ENCODE measurements at places on chromosomes 13 and 19.

DNA sequence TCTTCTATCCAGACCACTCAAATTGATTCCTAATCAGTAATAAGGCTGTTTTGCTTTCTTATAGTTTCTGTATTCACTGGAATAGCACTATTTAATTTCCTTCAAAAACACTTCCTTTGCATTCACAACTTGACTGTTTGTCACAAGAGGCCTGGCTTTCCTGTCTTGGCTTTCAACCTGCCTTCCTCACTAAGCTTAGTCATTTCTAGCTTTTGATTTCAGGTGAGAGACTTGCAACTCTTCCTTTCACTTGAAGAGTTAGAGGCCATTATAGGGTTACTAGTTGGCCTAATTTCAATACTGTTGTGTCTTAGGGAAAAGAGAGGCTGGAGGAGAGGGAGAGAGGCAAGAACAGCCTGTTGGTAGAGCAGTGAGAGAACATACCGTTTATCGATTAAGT, 47.0 kb downstream of the SACS start:
- no peak for DNase-seq

GRCh38 chr19:47094557-47095475, 18.8 kb downstream of the ZC3H4 start:
- no peak for DNase-seq

GRCh38 chr13:108968566-108968965, 339.2 kb downstream of the MYO16 start:
- no peak for DNase-seq

GRCh38 chr13:46476174-46476573, 76.8 kb upstream of the LRCH1 start:
- no peak for DNase-seq

GRCh38 chr19:9808855-9809824, 9.7 kb downstream of the FBXL12 start:
- DNase-seq, result no peak

DNA sequence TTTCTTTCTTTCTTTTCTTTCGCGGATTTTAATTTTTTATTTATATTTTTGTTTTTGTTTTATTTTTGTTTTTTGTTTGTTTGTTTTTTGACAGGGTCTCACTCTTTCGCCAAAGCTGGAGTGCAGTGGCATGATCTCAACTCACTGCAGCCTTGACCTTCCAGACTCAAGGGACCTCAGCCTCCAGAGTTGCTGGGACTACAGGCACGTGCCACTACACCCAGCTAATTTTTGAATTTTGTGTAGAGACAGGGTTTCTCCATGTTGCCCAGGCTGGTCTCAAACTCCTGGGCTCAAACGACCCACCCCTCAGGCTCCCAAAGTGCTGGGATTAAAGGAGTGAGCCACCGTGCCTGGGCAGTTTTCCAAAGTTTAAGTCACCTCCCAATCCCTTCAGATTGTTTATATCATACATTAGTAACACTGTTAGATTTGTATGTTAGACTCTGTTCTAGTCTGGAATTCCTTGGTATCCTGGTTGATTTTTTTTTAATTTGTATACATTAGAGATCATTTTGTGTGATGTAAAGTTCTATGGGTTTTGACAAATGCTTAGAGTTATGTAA, 597.3 kb downstream of the DCT start:
- no peak for DNase-seq

DNA sequence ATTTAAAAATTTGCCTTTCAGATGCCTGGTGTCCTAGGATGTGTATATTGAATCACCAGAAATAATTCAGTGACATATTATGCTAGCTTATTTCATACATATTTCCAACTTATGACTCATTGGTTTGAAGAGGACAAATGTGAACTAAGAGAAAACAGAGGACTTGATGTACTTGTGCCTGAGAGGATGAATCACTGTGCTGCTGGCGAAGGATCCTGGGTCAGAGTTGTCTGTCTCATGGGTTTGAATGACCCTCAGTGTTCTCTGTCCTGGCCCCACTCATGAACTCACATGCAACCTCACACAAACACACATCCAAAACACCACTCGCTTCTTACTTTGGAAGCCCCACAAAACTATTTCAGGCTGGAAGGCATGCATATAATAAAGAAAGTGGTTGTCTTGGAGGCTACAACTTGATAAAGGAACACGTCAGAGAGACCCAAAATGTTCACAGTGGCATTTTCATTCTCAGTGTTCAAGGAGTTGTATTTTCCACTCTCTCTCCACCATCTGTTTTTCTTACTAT, 129.0 kb upstream of the SPRY2 start:
- no peak for DNase-seq

- DNase-seq, result no peak
Observed at GRCh38 chr19:1503089-1503924, 9.5 kb downstream of the ADAMTSL5 start.

DNA sequence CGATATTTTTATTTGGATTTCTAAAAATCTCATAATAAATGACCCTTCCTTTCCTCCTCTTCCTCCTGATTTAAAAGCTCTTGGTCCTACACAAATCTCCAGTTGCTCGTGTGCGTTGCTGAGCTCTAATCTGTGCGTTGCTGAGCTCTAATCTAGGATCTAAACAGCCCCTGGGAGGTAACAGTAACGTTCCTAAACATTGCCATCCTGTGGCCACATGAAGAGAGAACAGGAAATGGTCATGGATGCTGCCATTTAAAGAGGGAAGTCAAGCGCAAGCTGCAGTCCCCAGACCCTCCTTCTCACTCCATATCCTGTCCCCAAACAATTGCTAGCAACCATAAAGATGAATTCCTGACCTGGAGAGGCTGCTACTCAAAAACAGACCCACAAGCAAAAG, 170.8 kb downstream of the NUFIP1 start:
- DNase-seq, result no peak

- DNase-seq, result no peak
Observed at GRCh38 chr13:71499235-71499634, 367.8 kb downstream of the DACH1 start.

DNA sequence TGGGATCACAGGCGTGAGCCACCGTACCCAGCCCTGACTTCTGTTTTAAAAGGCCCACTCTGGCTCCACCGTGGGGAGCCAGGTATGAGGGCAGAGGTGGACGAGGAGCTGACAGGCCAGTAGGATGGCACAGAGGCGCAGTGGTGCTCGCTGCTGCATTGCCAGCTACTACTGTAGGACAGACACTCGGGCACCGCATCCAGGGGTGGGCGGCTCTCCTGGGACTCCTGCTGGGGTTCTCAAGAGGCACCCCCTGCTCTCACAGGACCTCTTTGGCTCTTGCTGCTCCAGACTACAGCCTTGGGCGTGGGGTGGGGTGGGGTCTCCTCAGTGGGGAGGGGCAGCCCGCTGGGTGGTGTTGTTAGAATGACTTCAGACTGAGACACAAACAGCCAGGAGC, 53.4 kb downstream of the LATS2 start:
- no peak for DNase-seq

DNA sequence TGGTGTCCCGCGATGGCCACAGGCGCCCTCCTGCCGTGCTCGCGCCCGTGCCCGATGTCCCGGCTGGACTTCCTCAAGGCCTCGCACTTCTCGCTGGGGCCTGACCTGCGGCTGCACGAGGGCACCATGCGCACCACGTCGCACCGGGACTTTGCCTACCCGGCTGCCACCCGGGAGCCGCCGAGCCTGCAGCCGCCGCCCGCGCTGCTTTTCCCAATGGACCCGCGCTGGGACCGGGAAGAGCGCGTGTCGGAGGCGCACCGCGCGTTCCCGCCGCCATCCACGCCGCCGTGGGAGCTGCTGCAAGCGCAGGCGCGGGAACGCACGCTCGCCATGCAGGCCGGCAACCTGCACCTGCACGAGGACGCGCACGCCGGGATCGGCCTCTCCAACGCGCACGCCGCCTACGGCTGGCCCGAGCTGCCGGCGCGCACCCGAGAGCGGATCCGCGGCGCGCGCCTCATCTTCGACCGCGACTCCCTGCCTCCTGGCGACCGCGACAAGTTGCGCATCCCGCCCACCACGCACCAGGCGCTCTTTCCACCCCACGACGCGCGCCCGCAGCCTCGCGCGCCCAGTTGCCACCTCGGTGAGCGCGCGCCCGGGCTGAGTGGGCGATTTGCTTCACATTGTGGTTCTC, 12.1 kb upstream of the PEX11G start:
- no peak for DNase-seq

DNA sequence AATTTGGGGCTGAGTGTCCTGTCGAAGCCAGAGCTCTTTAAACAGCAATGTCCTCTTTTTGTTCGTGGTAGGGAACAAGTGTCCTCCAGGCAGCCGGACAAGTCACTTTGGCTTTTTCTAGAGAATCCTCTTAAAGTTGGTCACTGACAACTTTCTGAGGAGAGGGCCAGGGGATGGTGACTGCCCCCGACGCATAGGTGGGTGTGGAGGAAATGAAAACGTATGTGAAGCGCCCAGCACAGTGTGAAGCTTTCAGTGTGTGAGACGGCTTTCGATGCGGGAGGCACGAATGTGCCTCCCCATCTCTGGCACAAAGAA, 45.8 kb upstream of the ZNF536 start:
- no peak for DNase-seq

GRCh38 chr13:106651442-106651841, 83.5 kb upstream of the ARGLU1 start:
- no peak for DNase-seq

DNA sequence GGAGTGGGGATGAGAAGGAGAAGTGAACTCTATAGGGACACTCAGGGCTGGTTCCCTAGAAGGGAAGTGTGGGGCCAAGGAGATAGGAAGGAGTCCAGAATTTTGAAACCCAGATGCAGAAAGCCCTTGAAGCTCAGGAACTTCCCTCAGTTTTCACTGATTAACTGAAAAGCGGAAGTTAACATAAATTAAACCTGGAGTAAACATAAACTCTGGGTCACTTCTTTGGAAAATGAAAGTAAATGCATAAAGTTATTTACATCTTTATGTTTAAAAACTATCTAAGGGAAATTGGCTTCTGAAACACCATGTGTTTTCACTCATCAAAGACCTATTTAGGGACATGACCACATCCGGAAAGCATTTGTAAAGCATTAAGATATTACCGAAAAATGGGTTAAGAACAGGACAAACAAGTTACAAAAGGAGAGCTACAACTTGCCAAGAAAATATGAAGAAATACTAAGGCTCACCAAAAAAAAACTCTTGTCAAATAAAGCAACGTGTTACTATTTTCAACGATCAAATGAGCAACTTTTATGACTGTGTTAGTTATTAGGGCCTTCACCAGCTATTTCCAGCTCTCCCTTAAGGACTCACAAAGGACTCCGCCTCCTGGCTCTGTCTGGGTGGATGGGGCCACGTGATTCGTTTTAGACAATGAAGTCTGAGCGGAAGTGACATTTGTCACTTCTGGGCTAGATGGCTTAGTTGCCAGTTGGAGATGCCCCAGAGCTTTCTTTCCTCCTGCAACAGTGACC, 439.1 kb upstream of the ZNF507 start:
- no peak for DNase-seq

GRCh38 chr13:36175621-36176020, 38.7 kb downstream of the SOHLH2 start:
- DNase-seq, result no peak

DNA sequence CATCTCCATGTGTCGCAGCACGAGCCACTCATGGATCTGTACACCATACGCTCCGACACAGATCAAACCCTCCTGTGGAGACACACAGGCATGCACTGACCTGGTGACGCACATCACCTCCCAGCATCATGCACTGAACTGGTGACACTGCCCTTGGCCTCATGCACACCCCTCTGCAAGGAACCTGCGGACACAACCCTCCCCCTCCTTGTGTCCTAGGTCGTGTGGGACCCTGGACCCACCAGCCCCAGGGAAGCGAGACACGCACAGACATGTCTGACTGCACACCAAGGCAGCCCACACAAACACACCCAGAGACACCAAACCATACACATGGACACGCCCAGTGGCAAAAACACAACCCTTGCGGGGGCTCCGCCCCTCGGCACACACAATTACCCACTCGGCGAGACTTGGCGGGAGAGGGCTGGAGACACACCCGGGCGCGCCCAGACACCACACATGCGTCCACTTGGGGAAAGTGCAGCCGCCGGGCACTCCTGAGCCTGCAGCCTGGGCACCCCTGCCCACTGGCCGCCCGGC, 2.0 kb upstream of the KCNN4 start:
- no peak for DNase-seq
